ENCODE measurements at places on chromosomes 13 and 19.

DNA sequence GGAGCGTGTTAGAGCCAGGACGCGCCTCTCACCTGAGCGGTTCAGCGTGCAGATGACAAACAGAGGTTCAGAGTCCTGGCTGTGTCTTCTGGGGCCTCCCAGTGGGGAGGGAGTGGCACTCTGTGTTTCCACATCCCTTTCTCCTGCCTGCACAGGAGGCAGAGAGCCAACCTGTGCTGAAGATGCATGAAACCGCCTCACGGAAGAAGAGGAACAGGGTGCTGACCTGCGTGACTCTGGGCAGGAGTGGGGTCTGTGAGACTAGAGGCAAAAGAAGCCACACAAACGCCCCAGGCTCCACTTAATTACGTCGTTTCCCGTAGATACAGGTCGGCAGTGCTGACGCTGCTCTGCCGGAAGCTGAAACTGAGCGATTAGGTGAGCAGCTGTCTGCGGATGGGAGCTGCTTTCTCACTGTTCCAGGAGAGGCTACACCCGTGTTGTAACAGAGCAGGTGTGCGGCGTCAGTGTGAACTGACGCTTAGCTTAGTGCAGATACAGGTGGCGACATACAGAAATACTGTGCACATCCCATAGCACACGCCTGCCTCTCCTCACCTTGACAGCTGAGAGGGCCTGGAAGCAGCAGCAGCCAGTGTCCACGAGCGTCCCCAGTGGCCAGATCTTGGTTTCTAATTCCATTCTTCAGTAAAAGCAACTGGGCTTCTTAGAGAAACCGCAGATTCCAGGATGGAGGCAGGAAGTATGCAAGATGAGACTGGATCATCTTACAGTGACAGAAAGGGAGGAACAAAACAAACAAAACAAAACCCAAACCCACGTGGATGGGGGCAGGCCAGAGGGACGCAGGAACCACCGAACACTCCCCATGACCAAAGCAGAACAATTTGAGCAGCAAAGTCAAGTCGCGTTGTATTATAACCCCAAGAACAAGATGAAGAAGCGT, 37.7 kb upstream of the MCF2L start:
- no peak for DNase-seq

DNA sequence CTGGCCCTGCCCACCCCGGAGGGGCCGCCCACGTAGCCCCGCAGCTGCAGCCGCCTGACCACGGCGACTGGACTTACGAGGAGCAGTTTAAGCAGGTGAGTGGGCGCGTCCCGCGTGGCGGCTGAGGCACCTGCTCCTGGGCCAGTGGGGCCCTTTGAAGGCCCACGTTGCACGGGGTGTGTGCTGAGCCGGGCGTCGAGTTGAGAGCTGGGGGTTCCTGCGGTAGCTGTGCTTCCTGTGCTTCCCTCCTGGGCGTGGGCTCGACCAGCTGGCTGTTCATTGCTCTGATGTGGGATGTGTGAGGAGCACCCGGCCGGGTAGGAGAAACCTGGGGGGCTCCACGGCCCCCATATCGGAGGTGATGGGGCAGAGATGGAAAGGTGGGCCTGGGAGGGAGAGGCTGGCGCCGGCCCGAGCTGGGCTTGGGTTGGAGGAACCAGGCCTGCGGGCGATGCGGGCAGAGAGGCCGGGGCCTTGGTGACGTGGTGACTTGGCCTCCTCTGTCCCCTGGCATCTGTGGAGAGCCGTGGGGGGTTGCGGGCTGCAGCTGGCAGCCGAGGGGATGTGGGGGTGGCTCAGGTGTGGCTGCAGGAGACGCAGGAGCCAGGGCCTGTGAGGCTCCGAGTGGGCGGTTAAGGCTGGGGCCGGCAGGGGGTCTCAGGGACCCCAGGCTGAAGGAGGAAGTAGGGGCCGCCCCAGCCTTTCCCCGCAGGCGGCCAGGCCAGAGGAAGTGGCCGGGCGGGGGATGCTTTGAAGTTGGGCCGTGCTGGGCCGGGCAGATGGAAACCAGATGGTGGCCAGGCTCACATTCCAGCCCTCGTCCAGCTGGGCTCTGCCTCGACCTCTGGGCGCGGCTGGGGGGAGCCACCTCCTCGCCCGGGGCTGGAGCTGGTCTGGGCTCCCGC, 7.1 kb downstream of the ARID3A start:
- no peak for DNase-seq

- no peak for DNase-seq
Observed at GRCh38 chr19:39708594-39708993, 4.3 kb downstream of the LGALS14 start.

- no peak for DNase-seq
Observed at GRCh38 chr13:66557357-66557756, 672.8 kb downstream of the PCDH9 start.

- no peak for DNase-seq
Observed at GRCh38 chr13:113064534-113065405, 40.8 kb upstream of the F7 start.

DNA sequence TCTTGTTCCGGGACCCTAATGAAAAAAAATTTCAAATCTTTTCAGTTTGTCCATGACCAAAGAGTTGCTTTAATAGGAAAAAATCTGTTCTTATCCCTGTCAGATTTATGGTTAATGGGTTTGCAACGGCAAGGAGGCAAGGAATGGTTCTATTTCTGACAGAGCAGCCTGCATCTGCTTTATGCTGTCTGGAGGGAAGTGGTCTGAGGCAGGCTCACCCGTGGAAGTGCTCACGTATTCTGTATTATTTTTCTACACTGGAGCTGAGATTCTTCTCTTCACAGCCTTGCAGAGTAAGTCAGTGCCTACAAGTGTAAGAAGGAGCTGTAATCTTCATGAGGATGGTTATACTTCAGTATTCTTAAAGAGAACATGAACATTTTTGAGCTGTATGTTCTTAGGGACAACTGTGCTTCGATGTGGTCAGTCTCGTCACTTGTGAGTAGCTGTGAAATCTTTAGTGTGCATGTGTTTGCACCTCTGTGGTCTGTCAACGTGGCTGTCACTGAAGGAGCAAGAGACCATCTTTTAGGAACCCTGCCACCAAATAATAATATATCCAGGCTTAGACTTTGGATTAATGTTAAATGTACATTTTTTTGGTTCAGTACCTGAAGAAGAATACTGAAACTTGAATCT, 114.3 kb downstream of the DNAJC3 start:
- DNase-seq, result no peak

GRCh38 chr13:50511877-50512341, 331.6 kb downstream of the DLEU7 start:
- no peak for DNase-seq

- peak; percentile 37 for DNase-seq
Observed at GRCh38 chr19:5153601-5154128, 184.8 kb downstream of the KDM4B start.

DNA sequence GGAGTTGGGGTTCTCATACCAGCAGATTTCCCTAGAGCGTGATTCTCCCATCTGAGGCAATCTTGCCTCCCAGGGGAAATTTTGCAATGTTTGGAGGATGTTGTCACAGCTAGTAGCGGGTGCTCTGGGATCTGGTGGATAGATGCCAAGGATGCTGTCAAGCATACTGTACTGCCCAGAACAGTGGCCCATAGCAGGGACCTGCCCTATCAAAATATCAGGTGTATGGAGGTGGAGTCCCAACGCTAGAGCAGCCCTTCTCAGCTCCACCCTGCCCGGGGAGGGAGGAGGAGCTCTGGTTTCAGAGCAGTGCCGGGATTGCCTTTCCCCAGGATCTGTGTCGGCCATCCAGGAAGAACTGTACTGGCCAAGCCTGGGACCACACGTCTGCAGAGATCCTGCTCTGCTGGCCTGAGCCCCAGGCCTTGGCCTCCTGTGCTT, 10.9 kb upstream of the QTRT1 start:
- DNase-seq, result no peak

- no peak for DNase-seq
Observed at GRCh38 chr13:39684531-39685137, 29.2 kb downstream of the COG6 start.

DNA sequence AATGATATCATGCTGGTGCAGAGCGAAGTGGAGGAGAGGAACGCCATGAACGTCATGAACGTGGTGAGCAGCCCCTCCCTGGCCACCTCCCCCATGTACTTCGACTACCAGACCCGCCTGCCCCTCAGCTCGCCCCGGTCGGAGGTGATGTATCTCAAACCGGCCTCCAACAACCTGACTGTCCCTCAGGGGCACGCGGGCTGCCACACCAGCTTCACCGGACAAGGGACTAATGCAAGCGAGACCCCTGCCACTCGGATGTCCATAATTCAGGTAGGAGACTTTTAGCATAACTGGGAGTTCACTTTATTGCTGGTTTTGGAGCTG, 3.3 kb downstream of the PCDH17 start:
- no peak for DNase-seq

- DNase-seq, result no peak
Observed at GRCh38 chr13:52934258-52934657, 85.8 kb upstream of the PCDH8 start.

GRCh38 chr13:25067064-25067463, 28.9 kb upstream of the PABPC3 start:
- no peak for DNase-seq

- no peak for DNase-seq
Observed at GRCh38 chr19:55651236-55651635, 3.2 kb downstream of the CCDC106 start.

DNA sequence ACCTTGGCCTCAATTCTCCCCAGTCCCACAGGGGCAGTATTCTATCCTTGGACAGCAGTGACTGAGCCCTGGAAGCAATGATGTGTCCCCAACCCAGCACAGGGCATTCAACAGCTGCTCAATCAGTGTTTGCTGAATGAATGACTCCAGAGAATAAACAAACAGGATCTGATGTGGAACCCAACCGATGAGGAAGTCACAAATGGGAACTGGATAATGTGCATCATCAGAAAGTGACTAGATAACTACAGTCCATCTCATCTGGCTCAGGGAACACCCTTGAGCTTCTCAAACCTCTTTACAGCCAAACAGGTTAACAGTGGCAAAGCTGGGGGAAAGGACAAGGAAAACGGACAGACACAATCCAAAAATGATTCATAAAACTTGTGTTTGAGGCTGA, 8.2 kb downstream of the SLC25A30 start:
- DNase-seq, result no peak

DNA sequence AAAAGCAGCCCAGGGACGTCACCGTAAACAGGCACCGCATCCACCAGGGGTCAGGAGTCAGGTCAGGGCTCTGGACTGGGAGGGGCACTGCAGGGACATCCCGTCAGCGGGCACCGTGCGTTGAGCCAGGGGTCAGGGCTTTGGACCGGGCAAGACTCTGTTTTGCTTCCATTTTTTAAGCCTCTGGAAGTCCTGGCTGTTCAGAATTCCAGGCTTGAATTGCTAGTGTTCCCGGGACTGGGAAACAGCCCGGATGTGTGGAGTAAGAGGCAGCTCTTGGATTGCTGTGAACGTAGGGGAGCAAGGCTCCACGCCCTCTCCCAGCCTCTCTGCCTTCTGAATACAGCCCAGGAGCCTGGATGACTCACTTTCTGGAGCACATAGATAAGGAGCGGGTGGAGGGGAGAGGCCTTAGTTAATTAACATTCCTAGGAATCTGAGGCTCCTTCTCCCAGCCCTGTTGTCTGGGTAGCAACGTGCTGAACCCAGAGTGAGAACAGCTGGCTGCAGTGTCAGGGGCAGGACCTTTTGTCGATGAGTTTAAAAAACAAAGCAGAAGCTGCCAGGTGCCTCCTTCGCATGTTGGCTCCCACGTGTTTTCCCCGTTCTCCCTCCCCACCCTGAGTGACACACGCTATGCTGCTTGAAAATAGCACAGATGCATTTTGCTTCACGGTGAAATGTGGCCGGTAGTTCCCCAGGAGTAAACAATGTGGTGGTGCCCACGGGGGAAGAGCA, 21.9 kb downstream of the ATP11A start:
- peak; percentile 51 for DNase-seq

- no peak for DNase-seq
Observed at GRCh38 chr13:102626928-102627327, 30.1 kb downstream of the TPP2 start.

DNA sequence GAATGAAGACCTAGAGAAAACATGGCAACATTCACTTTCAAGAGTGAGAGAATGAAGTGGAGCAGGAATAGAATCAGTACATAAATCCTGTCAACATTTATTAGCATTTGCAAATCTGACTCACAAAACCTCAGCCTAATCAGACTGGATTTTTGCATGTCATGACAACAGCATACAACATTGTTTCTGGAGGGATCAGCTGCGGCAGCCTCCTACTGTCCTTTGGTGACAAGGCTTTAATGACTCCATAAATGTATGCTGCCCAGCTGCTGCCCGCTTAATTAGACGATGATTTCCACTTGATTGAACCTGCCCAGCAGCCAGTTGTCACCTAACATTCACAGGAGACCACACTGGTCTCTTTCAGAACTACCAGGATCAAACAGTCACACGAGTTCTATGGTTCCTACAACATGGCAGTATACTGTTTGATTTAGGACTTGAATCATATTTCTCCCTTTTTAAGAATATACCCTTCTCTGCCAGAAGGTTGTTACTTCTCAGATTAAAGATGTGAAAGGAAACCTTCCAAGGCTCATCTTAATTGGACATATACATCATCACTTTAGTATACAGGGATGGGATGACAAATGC, 9.3 kb downstream of the EBPL start:
- DNase-seq, result no peak

DNA sequence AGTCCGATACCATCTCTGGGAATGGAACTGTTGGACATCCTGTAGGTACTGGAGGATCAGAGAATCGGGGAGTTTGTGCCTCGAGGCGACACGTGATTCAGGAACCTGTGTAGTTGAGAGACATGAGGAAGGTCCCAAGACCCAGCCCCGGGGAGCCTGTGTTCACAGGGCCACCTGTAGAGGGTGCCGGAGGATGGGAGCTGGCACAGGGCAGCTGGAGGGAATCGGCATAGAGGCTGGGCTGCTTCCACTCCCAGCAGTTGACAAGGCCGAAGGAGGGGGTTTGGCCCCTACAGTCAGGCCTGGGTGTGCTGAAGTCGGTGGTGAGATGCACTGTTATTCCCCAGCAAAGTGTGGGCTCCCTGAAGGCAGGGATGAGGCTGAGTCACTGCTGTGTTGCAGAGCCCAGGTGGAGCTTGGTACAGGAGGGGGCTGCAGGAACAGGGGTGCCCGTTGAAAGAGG, 2.5 kb upstream of the ISYNA1 start:
- peak; percentile 50 for DNase-seq

DNA sequence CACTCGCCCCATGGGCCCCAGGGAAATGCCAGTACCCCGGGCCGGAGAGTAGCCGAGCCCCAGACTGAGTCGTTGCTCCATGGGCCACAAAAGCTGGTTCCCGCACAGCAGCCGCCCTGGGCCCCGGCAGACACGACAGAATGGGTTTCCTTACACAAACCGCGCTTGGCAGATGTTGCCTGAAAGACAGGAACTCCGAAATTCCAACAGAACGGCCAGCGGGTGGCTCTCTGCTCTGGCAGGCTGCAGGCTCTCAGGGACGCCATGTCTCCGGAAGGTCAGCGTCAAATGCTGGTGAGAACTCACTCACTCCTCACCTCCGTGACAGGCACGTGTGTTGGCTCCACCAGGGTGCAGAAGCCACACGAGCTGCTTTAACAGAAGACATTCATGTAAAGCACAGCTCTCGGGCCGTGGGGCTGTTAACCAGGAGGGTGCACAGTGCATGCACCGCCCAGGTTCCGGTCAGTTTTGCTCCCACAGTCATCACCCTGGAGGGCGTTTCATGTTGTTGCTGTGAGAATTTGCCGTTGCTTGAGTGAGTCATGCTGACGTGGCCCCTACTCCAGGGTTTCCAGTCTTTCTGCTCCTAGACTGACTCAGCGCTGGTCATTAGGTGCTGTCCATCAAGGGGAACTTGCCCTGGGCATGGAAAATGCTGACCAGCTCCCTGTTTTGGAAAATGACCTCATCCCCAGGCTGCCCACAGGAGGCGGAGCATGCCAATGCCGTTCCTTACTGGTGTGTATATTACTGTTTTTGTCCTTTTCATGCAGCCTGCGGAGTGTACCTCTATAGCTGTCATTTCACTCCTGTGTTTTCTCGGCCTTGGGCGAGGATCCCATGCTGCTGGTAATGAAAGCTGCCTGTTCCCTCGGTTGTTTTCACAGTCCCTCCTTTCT, 44.8 kb downstream of the ANKRD10 start:
- DNase-seq, result no peak

All from GM12891 (cell line).